HFFc6 (cell line): ENCODE measurements at places on chromosomes 2 and 18. TPM values are rescaled to one million over a fixed set of nuclear protein-coding genes. Genes with fewer than 3 reads are reported as not detected.

DNA sequence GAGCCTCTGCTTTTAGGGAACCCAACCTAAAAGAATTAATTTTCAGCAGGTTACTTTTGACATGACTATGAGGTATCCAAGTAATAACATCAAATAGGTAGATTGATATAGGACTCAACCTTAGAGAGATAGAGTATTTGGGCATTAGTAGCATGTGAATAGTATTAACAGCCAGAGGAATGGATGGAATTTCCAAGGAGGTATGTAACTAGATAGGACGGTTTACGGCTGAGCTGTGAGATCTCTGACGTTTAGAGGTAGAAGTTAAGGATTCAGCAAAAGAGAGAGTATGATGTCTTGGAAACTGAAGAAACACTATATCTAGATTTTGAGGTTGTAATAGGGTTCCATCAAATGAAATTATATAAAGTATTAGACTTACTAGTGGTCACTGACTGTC, 70.3 kb downstream of the HNMT start:
- DNase-seq: no peak

DNA sequence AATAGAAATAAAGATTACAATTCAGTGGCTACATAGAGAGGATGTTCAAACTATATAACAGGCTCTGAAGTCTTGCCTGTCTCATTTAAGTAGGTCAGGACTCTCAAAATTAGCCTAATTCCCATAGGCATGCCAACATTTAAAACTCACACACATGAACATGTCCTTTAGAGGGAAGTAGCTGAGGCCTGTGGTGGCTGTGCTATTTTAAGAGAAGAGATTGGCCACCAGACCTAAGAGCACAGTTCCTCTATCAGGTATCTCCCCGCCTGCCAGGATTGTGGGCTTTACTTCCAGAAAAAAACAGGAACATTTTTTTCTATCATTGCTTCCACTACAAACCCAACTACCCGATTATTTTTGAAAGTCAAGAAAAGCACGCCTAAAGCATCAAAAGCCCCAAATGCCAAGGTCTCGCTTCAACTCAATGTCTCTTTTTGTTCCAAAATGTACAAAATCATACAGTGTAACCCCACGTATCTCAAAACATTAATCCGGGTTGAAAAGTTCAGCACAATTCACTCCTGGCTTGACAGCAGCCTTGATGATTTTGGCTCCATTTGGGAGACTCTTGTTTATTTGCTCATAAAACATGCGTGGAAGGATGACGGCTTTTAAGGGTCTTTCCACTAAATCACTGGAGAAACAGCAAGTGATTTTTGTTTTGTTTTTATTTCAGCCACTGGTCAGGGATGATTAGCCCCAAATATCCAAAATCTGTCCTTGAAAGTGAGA, 15.3 kb downstream of the FHL2 start:
- no peak for DNase-seq

DNA sequence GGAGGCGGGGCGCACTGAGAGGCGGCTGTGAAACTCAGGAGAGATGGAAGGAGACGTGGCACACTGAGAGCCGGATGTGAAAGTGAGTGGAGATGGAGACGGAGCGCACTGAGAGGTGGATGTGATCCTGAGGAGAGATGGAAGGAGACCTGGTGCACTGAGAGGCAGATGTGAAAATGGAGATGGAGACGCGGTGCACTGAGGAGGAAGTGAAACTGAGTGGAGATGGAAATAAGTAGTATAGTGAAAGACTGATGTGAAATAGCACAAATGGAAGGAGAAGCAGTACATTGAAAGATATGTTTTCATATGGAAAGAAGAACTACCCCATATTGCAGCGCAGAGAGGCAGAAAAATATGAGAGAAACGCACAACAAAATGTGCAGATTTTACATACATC, 281.6 kb upstream of the RGPD4 start:
- DNase-seq: no peak

DNA sequence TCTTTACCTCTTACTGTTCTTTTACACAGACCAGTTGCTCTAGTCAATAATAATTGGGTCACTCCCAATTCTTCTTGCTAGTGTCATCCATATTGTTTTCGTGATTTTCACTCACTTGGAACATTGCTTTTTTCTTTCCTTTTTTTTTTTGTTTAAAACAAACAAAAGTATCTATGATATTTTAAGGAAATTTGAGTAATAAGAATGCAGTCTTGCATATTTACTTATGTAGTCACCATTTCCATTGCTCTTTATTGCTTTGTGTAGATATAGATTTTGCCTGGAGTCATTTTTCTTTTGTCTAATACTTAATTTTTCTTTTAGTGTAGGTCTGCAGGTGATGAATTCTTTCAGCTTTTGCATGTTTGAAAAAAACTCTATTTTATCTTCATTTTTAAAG, 71.9 kb downstream of the WDR7 start:
- DNase-seq: no peak

DNA sequence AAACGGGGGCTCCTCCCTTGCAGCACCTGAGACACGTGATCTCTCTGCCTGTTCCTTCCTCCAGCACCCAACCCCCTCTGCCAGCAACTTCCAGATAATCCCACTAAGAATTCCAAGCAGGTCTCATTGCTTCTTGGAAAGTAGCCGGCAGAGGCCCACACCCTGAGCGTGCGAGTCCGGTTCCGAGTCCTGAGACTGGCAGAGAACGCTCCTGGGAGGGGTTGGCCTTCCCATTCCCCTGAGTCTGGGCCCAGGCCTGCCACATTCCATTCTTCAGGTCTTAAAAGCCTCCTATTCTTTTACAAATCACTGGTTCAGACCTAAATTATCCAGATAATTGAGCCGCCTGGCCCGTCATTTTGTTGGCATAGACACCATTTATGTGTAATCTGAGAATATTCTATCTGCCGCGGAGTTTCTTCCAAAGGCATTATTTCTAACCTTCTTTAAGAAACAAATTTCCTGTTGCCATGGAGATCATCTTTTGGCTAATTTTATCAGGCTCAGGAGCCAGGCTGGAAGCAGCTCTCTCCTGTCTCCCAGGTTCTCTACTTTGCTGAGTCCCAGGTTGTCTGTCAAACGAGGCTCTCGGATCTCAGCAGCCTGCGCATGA, 165.4 kb downstream of the MYCN start:
- no peak for DNase-seq

TNFAIP6 gene
- 0.60 to 2.4 TPM (median 1.8 TPM) in 3 replicates for total RNA-seq

DNA sequence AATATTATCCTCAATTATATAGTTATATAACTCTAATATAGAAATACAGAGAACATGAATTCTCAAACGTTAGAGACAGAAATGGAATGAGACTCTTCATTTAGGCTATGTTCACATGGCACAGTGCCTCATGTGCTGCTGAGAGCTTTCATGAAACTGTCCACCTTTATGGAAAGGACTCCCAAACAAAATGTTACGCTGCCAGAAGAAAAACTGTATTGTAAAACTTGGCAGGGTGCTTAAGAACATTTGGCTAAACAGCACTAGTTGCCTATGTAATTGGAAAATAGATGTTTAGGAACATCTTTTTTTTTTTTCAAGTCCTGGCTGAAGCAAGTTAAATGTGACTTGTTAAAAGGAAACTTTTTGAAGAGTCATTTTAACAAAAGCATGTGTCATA, 396.0 kb downstream of the ERBB4 start:
- no peak for DNase-seq

- DNase-seq: peak; percentile 45
Measured at GRCh38 chr2:215830304-215830703, 183.0 kb downstream of the MREG start.

CFAP53 gene
- total RNA-seq: 0.10 to 0.18 TPM (median 0.14 TPM) in 3 replicates

- peak; percentile 45 for DNase-seq
Measured at GRCh38 chr18:47883771-47884413, 46.6 kb downstream of the SMAD2 start.

GRCh38 chr18:340044-340443, 72.2 kb upstream of the THOC1 start:
- no peak for DNase-seq

GRCh38 chr18:24763765-24764513, 303.5 kb downstream of the HRH4 start:
- no peak for DNase-seq

GRCh38 chr2:26822877-26823276, 25.1 kb upstream of the DPYSL5 start:
- DNase-seq: no peak

DNA sequence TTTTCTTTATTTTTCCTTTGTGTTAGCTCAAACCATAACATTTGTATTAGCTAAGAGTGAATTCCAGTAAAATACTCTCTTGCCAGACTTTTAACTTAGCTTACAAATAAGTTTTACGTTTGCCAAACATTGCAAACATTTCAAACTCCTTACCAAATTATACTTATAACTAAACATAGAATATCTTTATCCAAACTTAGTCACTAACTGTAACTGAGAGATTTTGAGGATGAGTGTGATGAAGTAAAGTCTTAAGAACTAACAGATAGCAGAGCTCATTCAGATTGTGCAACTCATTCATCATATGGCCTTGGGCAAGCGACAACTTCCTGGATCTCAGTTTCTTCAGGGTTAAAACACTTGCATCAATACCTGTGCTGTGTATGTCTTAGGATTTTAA, 533.7 kb downstream of the TDRD15 start:
- no peak for DNase-seq

MYO7B gene
- 0.76 to 1.3 TPM (median 1.1 TPM) in 3 replicates for total RNA-seq

- DNase-seq: no peak
Measured at GRCh38 chr2:112001136-112001715, 53.8 kb upstream of the TMEM87B start.

- DNase-seq: peak; percentile 70
Measured at GRCh38 chr18:48827291-48828193, 123.2 kb downstream of the SMAD7 start.

PDCD1 gene
- not detected in 3 replicates for total RNA-seq

RAX gene
- not detected in 3 replicates for total RNA-seq

DNA sequence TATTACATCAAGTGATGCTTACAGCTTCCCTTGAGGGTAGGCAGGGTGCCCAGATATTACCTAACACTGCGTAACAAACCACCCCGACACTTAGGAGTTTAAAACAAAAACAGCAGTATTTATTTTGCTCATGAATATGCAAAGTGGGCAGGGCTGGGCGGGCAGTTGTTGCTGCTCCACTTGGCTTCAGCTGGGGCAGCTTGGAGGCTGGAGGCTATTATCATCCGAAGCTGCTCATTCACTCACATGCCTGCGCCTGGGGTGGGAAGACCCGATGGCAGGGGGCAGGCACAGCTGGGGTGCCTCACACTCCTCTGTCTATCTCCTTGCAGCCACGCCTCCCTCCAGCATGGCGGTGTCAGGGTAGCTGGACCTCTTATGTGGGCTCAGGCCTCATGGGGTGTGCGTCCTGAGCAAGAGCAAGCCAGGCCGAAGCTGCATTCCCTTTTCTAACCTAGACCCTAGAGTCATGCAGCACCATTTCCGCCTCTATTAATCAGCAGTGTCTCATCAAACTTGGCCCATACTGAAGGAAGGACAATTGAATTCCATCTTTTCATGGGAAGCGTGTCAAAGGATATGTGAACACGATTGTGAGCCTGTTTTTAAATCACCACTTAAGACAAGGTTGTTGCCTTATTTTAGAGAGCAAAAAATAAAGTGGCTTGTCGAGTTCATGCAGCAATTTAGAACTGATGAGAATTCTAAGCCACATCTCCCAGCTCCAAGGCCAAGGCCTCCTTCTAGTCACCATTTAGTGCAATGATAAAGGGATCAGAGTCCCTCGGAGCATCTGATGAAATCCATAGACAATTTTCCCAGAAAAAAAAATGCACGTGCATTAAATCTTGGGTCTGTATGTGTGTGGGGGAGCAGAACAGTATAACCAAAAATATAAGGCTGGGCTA, 54.9 kb downstream of the SDC1 start:
- DNase-seq: no peak
